ENCODE measurements at places on chromosomes 12 and 14.
A peak's percentile ranks its signal among the peaks of the same experiment; 100 is the strongest.

- no peak for DNase-seq
These were observed 154.5 kb downstream of the MON2 start for GRCh38 chr12:62621101-62621638.

DNA sequence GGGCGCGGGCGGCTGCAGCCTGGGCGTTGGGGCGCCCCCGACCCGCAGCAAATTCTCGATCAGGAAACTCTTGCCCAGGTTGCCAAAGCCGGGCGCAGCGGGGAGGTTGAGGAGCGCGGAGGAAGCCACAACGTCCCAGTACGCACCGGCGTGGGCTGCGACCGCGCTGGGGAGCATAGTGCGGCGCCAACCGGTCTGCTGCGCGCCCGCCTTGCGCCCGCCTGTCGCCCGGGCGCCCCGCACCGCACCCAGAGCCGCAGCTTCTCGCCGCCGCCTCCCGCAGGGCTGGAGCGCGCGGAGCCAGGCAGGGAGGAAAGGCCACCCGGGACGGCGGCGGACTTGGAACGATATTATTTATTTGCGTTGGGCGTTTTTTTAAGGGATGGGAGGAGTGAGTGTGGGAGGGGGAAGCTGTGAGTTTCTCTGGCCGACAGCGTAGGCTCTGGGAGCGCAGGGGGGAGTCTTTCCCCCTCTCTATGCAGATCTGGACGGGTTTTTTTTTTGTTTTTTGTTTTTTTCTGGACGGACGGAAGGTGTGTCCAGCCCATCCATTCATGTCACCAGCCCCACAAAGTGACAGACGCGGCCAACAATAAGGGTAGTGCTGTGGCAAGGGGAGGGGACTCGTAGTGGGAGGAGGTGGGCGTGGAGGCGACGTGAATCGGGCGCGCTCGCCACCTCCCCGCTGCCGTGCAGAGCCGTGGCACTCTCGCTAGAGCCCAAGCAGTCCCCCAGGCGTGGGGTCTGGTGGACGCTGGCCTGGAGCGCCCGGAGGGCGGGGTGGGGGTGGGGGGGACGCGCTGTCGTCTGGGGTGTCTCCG, at the start of gene DBX2:
Gene DBX2, minus strand, starts transcription at position 349 of the 821 bp plus-strand sequence. Its CDS starts 172 bp downstream, at position 177.
- DNase-seq = peak; percentile 66

DNA sequence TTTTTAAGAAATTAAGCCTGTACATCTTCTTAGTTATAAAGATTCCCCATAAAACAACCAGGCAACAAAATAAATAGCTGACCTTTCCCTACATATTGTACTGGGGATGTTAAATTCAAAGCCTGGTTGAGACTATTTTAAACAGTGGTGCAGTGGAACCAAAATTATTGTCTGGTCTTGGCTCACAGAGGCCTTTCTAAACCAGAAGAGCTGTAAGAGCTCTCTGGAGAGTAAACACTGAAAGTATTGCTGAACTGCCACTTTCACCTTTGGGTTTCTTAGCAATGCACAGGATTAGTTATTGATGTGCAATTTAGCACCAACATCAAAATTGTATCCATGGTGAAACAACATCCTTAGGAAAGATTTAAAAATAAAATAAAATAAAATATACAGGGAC, 20.6 kb downstream of the RACGAP1 start:
- DNase-seq = no peak

GRCh38 chr12:112381406-112381882, 787 bp downstream of the HECTD4 start:
- DNase-seq = peak; percentile 75

DNA sequence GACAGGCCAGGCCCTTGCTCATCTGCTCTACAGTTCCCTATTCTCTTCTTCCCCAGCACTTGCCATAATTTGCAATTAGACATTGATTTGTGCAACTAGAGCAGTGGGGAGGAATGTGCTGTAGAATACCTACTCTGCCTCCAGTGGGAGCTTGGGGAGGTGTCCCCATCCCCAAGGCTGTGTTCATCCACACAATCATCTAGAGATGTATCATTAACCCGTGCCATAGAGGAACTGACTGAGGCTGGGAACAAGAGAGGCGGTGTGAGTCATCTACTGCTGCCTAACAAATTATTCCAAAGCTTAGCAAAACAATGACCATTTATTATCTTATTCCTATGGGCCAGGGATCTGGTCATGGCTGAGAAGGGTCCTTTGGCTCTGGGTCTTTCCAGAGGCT, 5.1 kb upstream of the OTUB2 start:
- DNase-seq = no peak

DNA sequence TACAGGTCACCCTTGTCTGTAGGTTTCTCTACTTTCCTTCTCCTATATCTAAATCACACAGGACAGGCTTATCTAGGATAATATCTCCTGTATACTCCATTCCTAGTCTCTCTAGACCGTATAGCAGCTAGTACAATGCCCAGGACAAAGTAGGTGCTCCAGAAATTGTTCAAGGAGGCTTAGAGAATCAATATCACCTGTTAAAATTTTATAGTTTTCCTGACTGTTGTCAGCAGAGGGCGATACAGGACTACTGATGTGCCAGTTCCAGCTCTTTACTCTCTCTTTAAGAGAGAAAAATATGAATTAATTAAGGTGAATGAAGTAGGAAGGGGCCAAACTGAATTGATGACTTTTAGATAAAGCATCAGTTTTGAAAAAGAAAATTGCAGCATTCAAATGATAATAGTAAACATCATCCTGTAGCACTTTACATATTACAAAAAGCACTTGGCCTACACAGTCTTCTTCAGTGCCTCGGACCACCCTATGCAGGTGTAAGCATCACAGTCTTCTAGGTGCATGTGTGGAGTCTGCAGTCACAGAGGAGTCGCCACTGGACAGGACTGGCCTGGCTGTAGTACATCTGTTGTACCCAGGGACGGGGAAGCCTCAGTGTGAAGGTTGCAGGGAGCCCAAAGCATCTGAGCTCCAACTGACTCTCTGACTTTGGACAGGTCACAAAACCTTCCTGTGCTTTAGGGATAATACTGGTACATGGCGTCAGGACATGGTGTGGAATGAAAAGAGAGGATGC, 61.9 kb upstream of the MAX start:
- DNase-seq = peak; percentile 79

DNA sequence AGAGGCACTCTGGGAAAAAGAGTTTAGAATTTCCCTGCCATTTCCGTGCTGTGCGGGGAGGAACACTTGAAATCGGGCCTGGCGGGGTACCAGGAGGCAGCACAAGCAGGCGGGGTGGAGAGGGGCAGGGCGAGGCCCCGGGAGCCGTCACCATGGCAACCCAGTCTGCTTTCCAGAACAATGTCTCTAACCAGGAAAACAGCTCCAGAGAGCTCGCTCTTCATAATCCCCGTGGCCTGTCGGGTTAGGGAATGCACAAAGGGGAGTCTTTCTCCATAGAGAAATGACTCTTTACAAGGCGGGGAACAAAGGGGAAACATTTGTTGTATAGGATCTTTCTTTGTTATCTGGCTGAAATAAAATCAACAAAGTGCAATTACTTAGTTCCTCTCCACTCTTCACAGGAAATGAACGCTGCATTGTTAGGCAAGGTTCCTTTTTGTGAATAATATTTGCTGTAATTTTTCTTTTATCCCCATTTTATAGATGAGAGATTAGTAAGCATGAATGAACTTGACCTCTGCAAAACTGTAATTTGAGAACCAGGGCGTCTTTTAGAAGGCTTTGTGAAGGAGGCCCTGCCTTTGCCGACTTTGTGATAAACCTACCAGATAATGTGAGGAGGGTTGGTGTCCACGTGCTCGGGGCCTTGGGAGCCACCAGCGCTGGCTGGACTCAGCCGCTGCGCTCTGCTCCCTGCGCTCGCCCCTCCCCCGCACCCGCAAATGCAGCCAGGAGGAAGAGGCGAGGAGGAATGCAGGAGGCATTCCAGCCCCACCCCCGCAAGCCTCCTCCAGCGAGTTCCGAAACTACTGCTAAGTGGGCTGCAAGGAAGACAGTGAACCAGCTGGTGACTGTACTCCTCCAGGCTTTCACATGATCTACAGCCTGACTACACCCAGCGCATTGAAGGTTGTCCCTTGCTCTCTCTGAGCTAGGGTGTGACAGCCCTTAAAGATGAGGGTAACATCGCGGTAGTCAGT, 105.2 kb upstream of the ATF7IP start:
- peak; percentile 93 for DNase-seq

DNA sequence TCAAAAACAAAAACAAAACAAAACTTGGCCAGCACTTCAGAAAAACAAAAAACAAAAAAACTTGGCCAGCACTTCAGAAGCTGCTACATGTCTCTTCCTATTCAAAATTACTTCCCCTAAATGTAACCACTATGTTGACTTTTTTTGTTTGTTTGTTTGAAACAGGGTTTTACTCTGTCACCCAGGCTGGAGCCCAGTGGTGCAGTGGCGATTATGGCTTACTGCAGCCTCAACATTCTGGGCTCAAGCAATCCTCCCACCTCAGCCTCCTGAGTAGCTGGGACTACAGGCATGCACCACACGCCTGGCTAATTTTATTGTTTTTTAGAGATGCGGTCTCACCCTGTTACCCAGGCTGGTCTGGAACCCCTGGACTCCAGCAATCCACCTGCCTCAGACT, 38.0 kb upstream of the PPP4R3A start:
- no peak for DNase-seq

DNA sequence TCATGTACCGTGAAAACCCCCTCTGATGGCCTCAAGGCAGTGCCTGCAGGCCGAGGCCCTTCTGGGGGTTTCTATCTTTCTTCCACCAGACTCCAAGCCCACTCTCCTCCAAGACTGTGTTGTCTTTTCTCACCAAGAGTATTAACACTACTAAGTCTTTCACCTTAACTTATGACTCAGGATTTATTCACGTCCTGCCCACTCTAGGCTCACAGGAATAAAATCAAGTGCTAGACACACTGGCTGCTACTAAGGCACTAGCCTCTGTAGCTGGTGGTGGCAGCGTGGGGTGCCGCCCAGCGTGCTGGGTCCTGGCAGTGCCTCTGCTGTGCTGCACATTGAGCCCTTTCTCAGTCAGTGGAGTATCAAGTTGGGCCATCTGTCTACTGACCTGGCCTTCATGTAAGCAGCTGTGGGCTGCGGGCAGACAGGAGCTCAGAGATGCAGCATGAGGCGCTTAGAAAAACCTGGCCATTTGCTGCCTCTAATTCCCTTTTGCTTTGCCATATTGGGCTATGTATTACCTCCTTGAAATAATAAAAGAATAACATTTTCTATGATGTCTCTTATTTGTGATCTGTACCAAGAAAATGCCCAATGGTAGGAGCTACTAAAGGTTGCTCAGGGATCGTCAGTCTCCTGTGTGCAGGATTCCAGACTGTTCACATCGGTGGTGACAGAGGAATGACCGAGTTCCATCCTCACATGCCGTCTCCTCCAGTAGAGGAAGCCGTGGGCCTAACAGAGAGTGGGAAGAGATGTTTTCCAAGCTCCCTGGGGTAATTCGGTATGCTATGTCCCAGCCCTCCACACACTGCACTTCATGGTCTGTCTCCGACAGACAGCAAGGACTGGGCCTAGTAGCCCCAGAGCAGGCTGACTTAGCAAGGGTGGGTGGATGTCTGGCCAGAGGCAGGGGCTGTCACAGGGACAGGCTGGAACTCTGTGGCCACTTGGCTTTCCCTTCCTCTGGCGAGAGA, 39.9 kb downstream of the MAX start:
- no peak for DNase-seq

- no peak for DNase-seq
These were observed 479.1 kb downstream of the MED13L start for GRCh38 chr12:115798309-115798917.

GRCh38 chr14:84527706-84528105, 1002.2 kb upstream of the FLRT2 start:
- no peak for DNase-seq

DNA sequence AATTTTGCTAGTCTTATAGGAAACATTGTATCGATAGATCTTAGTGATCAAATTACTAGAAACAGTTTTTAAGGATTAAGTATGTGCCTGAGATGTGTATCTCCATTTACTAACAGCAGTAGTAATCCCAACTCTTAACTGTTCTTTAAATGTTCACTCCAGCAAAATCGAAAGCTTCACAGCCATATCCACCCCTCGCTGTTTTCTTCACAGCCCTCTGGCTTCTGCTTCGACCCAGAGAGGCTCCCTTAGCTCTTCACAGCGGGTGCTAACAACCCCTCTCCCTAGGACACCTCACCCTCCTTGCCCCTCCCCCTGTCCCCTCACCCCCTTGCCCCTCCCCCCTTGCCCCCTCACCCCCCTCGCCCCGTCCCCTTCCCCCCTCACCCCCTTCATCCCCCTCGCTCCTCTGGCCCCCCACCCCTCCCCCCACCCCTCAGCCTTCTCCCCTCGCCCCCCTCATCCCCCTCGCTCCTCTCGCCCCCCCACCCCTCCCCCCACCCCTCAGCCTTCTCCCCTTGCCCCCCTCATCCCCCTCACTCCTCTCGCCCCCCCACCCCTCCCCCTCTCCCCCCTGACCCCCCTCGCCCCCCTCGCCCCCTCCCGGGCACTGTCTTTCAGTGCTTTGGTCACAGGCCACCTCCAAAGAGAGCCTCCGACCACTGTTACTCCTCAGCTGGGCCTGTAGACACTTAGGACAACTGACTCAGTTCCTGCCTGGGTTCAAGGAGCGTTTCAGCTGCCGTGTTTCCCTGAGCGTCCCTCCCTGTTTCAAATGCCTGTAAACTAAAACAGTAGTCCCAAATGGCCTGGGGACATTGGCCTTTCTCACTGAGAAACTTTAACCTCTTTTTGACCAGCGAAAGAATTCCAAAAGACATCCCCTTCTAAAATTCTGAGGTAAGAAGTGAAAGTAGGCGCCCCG, 46.0 kb upstream of the DYNC1H1 start:
- DNase-seq = no peak

DNA sequence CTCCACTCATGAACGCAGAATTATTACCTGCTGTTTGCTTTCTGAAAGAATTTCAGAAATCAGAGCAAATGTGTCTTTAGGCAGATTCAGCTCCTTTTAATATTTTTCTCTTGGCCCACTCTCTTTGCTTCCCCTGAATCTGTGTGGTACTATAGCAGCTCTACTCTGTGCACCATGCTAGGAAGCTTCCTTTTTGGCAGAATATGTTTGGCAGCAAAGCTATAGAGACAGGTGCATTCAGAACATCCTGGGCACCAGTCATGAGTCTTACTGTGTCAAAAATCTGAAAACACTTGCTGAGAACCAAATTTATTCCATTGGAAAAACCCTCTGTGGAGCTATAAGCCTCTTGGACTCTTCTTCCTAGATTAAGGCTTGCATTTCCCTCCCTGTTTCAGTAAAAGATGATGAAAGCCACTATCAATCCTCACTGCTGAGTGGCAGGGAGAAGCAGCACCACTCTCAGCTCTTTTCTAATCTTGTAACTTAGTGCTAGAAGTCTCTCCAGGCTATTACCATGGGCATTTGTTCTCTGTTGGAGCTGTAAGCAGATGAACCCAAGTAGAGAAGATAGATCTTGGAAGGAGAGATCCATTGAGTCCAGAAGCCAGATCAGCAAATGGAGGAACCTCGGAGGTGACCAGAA, 18.2 kb downstream of the CIPC start:
- DNase-seq = no peak

DNA sequence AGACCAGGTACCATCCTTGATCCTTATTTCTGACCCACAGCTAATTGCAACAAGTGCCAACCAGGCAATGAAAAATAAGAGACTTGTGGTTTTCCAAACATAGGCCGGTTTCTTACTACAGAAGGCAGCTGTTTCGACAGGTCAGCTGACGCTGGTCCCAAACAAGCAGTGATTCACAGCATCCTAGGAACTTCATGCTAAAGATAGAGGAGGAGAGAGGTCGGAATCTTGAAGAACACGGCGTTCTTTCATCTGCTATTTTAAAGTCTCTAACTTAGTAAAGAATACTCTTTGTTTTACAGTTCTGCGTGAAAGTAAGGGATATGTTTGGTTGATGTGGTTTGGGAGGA, 28.1 kb upstream of the ADGRD1 start:
- DNase-seq = no peak

GRCh38 chr14:70358631-70359030, 852 bp downstream of the COX16 start:
- no peak for DNase-seq

All from eye (tissue), 1 donor.